ENCODE measurements at places on chromosomes 12 and 14. TPM values are rescaled to one million over a fixed set of nuclear protein-coding genes. Genes with fewer than 3 reads are reported as not detected.

Gene NCAPD2
- total RNA-seq: 47.0 TPM

GRCh38 chr12:95551913-95552516, 739 bp upstream of the USP44 start:
- no peak for DNase-seq

DNA sequence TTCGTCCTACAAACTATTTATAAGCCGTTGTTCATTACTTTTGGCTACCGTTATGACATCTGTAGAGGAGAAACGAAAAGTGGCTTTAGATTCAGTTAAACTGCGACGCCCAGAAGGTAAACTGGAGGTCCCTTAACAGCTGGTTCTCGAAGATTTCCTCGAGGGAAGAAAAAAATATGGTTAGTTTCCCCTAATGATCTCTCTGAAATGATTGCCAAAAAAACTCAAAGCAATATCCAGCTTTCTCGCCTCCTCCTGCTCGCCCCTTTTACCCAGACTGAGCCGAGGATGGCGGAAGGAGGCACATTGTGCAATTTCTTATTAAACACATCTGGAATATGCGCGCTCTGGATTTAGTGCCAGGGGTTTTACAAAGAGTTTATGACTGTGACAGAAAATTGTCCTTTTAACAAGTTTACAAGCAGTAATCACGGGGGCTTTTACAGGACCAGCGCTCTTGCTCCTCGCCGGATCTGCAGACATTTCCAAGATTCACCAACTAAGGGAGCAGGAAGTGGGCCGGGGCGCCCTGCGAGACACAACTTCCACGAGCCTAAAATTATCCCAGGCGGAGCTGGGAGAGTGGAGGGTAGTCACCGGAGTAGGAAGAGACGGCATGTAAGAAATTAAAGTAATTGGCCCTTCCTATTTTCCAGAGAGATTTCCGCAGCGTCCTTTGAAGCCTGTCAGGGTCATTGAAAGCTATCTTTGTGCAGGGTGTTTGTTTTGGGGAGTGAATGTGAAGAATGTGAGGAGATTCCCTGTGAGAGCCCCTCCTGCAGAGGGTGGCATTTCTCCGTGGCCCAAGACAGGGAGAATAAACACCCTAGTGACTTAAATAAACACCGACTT, 5.6 kb downstream of the SIX1 start:
- DNase-seq: no peak

DNA sequence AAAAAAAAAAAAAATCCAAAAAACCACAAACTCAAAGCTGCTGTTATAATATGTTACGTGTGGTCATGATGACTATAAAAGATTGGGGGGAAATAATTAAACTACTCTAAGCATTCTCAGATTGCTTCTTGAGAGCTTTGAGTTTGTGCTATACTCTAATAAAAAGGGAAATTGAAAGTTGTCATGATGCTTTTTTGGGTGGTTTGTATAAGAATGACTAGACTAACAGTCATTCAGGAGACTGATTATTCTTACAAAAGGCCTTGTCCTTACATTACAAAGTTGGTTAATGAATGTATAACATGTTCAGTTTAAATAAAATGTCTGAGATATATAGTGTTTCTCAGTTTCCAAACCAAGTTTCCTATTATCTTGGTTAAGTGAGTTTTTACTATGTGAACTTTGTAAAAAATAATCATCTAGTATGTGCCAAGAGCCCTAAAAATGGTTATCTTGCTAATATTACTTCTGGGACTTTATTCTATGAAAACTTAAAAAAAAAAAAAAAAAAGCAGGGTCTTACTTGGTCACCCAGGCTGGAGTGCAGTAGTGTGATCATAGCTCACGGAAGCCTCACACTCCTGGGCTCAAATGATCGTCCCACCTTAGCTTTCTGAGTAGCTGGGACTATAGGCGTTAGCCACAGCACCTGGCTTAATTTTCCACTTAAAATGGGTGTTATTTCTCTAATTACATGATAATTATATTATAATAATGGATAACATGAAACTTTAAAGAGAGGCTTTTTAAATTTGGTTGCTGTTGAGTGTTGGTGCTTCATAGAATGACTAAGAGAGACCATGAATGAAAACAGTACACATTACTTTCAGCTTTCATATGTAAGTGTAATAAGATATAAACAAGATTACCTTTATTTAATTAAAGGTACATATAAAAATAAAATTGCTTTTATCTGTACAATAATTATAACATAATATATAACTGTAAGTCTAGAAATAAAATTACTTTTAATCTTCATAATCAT, 459.6 kb upstream of the RGS6 start:
- DNase-seq: no peak

- DNase-seq: peak; percentile 87
These were observed 35.1 kb upstream of the ACTN1 start for GRCh38 chr14:69013943-69014782.

Data from mucosa of descending colon (tissue), 3 donors.